EL (cell line): ENCODE measurements at places on chromosomes 7 and 10.

GRCh38 chr10:132668048-132668394 is 117.9 kb downstream of the NKX6-2 start:
- no peak for DNase-seq

DNA sequence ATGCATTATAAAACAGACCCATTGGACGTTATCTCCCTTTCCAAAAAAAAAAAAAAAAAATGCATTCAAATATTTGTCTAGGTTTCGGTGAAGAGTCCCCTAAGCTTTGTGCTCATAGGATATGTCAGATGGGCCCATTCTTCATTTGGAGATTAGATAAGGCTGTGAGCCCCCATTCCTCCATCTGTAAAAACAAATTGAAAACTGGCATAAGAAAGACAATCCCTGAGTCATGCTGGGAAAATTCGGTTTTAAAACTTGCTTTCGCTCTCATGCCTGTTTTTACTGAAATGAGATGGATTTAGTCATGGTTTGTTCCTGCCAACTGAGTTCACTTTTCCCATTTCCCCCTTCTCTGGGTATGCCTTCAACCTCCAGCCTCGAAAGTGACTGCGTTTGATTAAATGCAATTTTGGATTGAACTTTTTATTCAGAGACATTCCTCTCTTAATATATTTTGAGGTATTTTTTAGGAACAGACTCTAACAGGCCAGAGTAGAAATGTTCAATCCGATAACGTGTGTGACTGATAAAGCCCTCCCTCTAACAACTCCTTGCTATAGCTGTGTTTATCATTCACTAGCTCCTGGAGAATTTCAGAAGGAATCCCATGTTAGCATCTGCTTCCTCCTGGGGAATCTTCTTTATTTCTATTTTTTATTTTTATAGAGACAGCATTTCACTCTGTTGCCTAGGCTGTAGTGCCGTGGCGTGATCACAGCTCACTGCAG is 190.9 kb upstream of the LYZL2 start:
- peak; percentile 92 for DNase-seq

DNA sequence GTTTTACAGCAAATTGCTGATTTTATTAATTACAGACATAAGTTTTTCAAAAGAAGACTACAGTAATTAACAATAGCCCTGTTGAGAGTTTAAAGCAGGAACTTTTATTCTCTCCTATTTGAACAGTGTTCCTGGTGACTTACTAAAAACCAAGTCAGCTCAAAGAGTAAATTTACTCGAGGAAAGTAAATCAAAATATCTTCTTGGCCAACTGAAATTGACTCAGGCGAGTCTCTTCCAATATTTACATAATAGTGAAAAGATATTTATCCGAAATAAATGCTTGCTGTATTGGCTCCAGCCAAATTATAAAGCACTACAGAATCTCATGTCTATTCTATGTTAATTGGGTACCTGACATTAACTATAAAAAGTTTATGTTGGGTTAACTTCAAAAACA is 13.2 kb downstream of the CYTH3 start:
- DNase-seq = no peak

DNA sequence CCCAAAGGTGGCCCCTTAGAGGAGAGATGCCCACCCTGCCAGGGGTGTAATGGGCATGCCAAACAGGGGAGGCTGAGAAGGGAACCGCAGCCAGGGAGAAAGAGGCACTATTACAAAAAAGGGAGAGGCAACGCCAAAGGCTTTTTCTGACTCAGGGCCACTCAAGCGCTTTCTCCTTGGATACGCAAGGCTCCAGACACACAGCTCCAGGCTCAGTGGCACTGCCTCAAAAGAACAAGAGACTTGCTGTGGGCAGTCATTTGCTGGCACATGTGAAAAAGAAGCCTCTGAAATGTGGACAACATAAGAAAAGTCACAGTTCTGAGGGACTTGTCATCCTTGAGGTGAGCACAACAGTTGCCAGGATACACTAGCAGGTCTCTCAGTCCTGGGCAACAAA is 128.4 kb downstream of the DGKI start:
- no peak for DNase-seq

- DNase-seq = no peak
These were observed 73.0 kb upstream of the IL6 start for GRCh38 chr7:22653951-22654350.

DNA sequence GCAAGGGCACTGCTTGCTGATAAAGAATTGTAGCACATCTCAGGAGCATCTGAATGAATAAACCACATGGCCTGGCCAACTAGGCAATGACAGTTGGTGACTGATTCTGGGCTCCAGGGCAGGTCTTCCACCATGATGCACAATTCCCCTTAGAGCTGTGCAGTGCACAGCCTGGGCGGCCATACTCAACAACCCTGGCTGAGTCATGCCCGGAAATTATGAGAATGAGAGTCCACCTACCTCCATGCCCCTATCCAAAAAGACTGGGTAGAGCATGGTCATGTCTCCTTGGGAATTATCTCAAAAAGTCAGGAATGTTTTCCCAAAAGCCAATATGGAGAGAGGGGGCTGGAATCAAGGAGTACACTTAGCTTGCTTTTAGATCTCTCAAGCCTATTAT is 425.6 kb downstream of the PLXNA4 start:
- no peak for DNase-seq

DNA sequence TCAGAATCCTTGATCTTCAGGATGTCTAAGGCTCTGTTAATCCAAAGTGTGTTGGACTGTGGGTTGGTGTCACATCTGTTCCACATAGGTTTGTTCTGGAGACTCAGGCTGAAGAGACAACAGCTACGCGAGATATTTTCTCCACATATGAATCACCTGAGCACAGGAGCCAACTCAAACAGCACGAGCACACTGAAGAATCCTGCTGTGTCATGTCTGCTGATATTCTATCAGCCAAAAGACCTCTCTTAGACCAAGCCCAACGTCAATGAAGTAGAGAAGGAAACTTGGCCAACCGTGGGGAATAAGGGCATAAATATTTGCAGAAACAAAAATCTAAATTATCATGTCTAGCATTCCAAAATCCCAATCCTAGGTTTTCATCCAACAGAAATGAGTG is 2.7 kb upstream of the TASOR2 start:
- DNase-seq = no peak

GRCh38 chr7:120898715-120899499 is 41.0 kb upstream of the TSPAN12 start:
- DNase-seq = no peak

DNA sequence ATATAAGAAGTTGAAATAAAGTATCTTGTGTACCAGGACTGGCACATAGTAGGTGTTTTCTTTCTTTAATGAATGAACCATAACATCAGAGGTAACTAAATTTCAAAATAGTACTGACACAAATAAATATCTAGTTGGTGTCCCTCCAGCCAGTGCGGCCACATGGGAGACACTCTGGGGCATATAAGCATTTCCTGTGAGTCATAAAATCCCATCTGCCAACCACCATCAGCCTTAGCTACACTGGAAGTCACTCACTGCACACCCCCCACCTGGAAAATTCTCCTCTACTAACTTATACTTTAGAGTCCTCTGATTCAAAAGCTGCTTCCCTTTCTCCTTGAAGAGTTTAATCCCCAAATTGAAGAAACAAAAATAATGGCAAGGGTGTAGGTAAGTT is 32.5 kb downstream of the DYDC1 start:
- DNase-seq = peak; percentile 52

DNA sequence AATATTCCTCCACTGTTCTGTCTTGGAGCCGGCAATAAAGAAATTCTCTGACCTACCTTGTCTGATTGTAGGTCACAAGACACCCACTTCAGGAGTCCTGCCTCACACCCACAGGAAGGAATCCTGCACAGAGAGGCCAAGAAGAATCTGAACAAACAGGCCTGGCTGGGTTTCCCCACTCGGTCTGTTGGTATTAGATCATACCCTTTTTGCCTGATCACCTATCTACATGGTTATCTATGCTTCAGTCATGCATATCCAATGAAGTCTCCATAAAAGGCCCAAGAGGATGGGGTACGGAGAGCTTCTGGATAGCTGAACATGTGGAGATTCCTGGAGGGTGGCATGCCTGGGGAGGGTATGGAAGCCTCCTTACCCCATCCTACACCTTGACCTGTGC is 12.3 kb downstream of the OGDH start:
- no peak for DNase-seq

GRCh38 chr10:129866894-129867293 is 97.2 kb downstream of the EBF3 start:
- no peak for DNase-seq

DNA sequence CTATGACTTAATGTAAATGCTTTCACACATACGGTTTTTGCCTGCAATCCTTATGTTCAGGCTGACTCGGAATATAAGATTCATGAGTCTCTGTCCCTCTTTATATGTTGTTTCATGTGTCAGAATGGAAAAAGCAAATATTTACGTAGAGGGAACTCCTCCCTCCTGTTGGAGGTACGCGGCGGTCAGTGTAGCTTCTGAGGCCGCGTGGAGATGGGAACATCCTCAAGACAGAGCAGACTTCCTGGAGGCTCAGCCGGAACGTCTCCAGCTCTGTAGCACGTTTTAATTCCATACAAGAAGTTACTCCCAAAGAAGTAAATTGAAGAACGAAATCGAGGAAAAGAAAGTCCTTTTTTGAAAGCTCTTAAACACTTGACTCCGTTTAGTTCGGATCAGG is 248.3 kb downstream of the EBF3 start:
- DNase-seq = no peak

GRCh38 chr7:41148521-41148951 is 554.4 kb downstream of the INHBA start:
- DNase-seq = peak; percentile 88

- peak; percentile 58 for DNase-seq
These were observed 69.1 kb upstream of the MXI1 start for GRCh38 chr10:110138197-110138812.

GRCh38 chr7:103918631-103919271 is 70.7 kb downstream of the RELN start:
- DNase-seq = no peak

DNA sequence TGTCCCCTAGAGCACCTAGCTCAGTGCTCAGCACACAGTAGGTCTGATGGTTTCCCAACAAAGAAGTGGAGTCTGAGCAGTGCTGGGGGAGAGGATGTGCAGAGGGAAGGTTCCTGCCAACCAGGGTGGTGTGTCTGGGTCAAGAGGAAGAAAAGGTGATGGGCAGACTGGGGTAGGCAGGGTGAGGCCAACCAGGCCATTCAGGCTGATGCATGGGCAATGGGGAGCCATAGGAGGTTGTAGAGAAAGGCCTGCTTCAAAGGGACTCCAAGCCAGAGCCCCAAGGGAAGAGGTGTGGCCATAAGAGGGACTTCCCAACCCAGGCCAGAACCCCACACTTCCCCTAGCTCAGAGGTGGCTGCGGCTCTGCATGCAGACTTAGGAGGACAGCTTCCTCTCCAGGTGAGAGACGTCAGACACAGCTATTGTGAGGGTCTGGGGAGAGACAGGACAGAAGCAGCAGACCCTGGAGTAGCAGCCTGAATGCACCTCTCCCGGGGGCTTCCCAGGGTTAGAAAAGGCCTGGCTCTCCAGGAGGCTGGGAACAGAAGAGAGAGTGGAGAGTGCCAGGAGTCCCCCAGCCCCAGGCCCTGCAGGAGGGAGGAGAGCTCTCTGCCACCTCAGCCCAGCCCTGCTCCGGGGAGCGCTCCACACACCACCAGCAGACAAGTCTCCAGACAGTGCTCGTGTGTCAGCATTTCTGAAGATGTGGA is 87.4 kb upstream of the ZMIZ1 start:
- no peak for DNase-seq

DNA sequence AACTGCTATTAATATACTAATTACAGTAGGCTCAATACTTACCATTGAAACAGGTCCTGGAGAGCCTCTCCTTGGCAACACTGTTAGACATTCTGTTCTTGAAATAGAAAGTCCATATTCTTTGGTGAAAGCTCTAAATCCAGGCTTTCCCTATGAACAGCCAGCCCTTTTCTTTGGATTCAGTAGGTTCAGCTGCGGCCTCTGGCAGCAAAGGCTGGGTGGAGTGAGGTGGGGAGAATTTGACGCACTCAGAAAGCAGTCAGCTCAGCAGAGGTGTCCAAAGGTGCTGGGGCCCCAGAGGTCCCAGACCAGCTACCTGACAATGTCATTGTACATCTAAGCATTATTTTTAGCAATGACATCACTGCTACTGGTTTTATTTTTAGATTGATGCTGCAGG is 146.1 kb downstream of the GRK5 start:
- DNase-seq = no peak

DNA sequence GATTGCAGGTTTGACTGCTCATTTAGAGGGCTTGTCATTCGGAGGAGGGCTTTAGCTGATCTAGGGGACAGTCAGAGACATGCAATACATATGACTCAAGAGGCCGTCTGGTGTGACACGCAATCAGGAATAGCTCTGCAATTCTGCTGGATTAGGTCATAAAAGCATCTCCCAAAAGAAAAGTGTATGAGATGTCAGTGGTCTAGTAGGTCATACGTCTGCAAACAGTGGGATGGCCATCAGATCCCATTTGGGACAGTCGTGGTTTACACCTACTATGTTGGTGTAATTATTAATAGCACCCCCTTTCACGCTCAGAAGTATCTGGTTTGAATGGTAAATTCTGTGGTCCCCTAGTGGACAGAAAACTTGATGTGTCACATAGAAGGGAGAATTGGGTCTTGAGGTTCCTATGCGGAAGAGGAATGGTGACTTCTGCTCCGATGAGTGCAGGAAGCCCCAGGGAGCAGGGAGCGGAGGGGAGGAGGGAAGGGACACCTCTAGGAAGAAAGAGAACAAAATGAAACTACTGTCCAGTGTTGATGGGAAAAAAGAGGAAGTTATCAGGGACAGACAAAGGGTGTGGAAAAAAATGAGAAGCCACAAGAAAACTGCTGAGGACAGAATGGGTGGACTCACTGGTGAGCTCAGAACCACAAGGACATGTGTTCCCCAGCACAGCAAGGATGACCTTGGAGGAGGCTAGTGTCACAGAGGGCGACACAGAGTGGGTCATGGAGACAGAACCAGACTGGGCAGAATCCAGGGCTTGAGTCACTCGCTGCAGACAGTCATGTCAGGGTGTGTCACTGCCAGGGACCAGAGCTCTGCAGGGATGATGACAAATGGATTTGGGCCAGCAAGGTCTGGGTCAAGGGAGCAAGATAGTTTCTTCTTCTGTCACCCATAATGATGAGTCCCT is 59.9 kb downstream of the MAP3K8 start:
- peak; percentile 77 for DNase-seq

GRCh38 chr7:12397671-12398070 is 6.0 kb downstream of the VWDE start:
- no peak for DNase-seq

GRCh38 chr7:37977243-37977642 is 56.8 kb downstream of the EPDR1 start:
- DNase-seq = no peak
